Caco-2 (cell line): ENCODE measurements at places on chromosomes 1 and 21.

DNA sequence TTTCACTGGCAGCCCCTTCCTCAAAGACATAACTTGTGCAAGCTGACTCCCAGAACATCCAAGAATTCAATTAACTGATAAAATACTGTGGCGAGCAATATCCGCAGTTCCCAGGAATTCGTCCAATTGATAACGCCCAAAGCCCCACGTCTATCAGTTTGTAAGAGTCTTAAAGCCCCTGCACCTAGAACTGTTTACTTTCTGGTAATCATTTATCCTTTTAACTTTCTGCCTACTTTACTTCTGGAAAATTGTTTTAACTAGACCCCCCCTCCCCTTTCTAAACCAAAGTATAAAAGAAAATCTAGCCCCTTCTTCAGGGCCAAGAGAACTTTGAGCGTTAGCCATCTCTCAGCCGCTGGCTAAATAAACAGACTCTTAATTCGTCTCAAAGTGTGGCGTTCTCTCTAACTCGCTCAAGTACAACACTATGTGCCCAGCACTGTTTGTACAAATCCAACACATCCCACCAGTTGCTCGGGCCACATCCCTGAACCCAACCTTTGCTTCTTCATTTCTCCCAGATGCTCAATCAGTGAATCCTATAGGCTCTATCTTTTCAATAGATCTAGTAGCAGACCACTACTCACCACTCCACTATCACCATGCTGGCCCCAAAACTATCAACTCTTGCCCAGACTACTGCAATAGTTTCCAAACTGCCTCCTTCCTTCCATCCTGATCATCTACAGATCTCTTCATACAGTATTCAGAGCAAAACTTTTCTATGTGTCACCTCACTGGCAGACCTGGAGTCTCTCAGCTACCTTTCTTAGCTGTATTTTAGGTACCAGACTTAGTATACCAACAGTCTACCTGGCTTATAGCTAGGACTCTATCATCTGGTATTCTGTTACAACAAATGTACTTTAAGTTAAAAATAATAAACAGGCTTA, 3.3 kb upstream of the CHD1L start:
- DNase-seq: no peak

DNA sequence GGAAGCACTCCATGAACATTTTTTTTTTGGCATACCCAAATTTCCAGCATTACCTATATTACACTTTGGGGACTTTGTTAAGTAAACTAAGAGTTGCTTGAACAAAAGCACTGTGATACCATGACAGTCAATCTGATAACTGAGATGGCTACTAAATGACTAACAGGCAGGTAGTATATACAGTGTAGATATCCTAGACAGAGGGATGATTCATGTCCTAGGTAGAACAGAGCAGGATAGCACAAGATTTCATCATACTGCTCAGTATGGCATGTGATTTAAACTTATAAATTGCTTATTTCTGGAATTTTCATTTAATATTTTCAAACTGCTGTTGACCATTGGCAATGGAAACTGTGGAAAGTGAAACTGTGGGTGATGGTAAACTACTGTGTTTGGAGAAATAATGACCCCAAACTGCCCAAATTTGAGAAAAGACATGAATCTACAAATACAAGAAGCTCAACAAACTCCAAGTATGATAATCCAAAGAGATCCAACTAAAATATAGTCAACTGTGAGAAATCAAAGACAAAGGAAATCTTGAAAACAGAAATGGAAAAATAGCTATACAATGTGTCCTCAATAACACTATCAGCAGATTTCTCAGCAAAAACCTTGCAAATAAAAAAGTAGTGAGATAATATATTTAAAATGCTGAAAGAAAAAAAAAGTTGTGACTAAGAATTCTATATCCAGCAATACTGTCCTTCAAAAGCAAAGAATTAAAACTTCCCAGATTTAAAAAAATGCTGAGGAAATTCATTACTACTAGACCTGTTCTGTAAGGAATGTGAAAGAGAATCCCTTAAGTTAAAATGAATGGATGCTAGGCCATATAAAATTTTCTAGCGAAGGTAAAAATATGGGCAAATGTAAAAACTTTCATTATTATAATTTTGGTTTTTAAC, 410.4 kb downstream of the DUSP10 start:
- DNase-seq: no peak

DNA sequence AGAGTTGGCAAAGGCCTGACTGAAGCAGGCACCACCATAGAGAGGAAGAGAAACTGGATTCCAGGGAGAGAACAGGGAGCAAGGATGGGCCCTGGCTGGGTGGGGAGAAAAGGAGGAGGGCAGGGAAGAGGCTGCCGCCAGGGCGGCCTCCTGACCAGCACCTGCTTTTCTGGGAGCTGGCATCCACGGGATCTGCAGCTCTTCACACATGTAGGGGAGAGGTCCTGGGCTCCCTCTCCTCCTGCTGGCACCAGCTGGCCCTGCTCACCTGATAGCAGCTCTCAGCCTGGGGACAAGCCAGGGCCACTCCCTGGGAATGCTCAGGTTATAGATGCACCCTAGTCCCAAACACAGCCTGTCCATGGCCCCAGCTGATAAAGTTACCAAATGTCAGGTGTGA, 39.9 kb downstream of the TEX35 start:
- no peak for DNase-seq

DNA sequence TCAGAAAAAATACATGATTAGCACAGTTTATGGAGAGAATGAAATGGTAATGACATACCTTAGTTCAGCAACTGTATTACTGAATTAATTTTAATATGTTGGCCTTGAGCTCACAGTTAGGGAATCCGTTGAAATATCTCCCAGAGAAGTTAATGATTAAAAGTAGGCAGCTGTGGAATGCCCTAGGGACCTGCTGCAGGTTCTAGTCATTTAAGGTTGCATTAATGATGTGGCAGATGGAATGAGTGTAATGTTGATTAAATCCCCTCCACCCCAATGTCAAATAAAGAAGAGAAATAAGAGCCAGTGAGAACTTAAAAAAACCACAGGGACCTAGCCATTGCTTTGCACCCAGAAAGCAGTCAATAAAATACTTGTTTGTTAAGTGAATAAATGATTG, 40.3 kb upstream of the TRIM45 start:
- DNase-seq: peak; percentile 16

DNA sequence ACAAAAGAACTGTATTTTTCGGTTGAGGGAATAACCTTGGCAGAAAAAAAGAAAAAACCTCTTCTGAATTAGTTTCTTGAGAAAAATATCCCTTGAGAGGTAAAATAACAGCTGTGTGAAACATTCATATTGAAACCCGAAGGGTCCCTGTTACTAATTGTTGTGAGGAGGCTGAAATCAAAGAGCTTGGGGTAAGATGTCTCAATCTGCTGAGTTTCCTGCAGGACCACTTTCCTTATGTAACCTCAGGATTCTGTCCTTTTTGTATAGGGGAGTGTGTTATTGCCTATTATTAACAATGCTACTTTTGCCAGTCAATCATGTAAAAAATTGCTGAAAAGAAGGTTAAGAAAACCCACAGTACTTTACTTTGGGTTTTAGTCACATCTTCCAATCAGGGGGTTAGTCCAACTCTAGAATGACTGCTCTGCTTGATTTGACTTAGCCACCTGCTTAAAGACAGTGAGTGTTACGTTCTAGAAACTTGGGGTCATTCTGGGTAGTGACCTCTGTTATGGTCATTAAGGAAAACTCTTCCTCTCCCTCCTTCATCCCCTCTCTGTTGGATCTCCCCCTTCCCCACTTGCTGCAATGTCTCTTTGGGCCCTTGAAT, 138.8 kb downstream of the GIPC2 start:
- DNase-seq: no peak
